ENCODE measurements at places on chromosomes 7 and 10.

DNA sequence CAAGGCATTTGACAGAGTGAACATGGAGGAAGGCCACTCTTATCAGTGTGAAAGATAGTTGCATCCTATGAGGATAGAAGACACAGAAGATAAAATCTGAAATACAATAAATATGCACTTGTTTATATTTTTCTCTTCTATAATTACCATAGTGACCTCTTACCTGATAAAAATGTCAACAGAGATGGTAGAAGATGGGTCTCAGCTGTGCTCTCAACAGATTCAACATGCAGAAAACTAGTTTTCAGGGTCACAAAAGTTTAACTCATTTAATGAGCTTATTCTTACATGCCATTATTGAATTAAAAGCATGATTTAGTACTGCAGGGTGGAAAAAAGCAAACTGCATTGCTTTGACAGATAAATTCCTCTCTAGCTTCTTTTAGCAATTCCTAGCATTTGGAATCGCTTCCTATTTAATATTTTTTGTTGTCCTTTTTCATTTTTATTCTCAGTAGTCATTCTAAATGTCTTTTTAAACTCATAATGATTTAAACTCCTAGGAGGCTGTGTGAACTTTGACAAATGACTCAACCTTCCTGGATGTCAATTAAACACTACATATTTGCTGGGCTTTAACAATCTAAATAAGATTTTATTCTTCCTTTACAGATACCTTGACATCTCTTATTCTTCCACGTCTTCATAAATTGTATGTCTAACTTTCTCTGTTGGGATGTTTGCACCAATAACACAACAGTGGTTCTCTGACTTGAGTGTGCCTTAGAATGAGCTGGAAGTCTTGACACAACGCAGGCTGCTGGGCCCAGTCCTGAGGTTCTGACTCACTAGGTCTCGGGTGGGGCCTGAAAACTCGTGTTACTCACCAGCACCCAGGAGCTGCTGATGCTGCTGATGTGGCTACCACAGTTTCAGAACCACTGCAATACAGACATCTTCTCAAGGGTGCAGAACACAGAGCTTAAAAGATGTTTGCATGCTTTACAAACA is 565.5 kb upstream of the IGFBP3 start:
- no peak for DNase-seq

DNA sequence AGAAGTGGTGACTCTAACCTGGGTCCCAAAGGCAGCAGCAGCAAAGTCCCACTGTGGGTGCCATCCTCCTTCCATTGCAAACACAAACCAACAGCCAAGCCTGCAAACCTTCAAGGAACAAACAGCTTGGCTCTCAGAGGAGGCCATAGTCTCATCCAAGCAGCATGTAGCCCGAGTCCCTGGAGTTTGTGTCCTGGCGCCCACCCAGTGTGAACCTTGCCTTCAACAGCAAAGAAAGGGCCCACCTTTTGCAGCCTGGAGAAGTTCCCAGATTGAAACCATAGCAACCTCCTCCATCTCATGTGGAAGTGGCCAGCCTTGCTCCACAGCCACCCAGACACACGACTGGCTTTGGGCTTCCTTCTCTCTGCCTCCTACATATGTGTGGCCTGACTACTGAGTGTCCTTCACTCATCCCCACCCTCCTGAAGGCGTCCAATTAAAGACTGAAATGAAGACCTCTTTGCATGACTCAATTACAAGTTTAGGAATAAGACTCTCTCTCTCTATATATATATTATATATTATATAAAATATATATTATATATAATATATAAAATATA is 106.1 kb downstream of the C10orf90 start:
- no peak for DNase-seq

DNA sequence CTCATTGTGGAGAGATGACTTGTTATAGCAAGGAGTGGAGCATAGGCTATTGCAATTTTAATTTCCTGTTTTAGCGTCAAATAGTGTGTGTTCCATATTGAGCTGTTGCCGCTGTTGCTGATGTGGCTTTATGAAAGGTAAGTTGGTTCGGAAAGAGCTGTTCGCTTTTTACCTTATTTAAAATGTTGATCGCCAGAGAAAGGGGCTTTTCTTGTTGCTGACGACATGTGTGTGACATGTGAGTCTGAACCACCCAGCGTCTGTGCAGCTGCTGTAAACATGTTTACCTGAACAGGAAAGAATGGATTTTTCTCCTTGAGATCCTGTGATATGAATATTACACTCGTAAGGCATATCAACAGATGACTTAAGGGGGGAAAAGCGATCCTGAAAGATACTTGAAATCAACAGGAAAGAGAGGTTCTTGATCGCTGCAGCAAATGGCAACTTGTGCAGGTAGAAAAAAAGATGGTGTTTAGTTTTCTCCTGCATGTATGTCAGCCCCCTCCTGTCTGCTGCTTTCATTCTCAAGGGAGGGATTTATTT is 2.5 kb downstream of the ZEB1 start:
- DNase-seq: no peak

DNA sequence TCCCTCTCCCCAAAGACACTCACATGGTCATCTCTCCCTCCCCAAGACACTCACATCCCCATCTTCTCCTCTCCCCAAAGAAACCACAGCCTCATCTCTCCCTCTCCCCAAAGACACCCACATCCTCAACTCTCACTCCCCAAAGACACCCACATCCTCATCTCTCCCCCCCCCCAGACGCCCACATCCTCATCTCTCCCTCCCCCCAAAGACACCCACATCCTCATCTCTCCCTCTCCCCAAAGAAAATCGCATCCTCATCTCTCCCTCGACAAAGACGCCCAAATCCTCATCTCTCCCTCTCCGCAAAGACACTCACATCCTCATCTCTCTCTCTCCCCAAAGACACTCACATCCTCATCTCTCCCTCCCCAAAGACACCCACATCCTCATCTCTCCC is 31.5 kb downstream of the INSIG1 start:
- DNase-seq: no peak

DNA sequence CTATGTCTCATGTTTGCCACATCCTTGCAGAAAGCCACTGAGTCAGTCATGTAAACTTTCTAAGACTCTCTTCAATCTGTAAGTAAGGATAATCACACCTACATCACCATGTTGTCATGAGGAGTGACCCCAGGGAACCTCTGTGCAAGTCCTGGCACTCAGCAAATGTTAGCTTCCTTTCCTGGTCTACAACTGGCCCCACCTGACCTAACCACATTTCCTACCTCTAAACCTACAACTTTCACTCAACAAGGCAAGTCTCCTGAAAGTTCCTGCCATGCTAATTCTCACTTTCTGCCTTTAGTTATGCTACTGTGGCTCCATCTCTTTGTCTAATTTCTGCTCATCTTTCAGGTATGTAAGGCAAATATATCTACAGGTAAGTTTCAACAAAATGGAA is 72.3 kb upstream of the SEM1 start:
- no peak for DNase-seq

Measured in pons (tissue), 1 donor.